ENCODE measurements at places on chromosomes 5 and 9.
A peak's percentile ranks its signal among the peaks of the same experiment; 100 is the strongest.

DNA sequence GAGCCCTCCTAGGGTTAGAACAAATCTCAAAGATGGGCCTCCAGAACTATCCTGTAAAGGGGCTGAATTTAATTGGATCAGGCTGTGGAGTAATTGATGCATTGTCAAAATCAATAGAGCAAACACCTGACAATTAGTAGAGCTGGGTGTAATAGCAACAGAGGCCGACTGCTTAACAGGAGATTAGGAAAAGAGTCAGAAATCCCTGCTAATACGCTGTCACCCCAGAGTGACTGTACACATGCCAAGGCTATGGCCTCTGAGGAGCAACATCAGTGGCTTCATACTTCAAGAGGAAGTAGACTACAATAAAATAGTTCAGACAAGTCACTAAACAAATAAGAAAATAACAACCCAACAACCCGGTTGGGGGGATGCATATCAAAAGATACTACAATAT lies 18.7 kb upstream of the GRPEL2 start:
- DNase-seq: no peak

GRCh38 chr9:99762470-99762869 lies 59.2 kb upstream of the NR4A3 start:
- DNase-seq: no peak

- DNase-seq: no peak
Measured at GRCh38 chr5:34970552-34970951, 41.2 kb downstream of the DNAJC21 start.

GRCh38 chr5:42277293-42277692 lies 145.9 kb upstream of the GHR start:
- DNase-seq: no peak

DNA sequence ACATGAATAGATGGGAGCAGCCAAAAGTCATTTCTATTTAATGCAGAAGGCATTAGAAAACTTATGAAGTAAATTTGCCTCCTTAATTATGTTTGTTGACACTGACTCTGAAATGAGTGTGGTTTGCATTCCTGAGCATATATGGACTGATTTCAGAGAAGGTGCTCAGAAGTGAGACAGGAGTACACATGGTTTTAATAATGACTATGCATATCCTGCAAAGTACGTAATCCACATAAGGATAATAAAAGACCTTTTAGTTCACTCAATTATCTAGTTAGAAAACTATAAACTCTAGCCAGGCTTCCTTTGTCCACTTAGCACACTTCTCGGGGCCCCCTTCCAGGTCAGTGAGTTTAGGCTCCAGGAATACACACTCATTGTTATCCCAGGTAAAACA lies 75.7 kb upstream of the SNX2 start:
- no peak for DNase-seq

DNA sequence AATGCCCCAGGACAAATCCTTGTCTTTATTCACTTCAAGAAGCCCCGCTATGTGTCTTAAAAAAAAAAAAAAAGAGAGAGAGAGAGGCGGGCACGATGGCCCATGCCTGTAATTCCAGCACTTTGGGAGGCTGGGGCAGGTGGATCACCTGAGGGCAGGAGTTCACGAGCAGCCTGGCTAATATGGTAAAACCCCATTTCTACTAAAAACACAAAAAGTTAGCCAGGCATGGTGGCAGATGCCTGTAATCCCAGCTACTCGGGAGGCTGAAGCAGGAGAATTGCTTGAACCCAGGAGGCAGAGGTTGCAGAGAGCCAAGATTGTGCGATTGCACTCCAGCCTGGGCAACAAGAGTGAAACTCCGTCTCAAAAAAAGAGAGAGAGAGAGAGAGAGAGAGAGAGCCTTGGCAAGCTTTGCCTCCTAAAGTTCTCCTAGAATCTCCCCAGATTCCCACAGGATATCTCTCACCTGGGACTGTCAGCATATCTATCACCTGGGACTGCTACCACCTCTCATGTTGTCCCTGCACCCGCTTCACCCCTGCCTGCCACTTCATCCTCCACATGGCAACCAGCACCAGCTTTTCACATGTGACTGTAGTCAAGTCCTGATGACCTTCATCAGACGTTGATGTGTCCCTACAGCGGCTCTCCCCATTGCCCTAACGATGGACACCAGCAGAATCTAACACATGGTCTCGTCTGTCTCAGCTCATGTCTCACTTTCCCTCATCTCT lies 5.8 kb downstream of the ITK start:
- DNase-seq: no peak

DNA sequence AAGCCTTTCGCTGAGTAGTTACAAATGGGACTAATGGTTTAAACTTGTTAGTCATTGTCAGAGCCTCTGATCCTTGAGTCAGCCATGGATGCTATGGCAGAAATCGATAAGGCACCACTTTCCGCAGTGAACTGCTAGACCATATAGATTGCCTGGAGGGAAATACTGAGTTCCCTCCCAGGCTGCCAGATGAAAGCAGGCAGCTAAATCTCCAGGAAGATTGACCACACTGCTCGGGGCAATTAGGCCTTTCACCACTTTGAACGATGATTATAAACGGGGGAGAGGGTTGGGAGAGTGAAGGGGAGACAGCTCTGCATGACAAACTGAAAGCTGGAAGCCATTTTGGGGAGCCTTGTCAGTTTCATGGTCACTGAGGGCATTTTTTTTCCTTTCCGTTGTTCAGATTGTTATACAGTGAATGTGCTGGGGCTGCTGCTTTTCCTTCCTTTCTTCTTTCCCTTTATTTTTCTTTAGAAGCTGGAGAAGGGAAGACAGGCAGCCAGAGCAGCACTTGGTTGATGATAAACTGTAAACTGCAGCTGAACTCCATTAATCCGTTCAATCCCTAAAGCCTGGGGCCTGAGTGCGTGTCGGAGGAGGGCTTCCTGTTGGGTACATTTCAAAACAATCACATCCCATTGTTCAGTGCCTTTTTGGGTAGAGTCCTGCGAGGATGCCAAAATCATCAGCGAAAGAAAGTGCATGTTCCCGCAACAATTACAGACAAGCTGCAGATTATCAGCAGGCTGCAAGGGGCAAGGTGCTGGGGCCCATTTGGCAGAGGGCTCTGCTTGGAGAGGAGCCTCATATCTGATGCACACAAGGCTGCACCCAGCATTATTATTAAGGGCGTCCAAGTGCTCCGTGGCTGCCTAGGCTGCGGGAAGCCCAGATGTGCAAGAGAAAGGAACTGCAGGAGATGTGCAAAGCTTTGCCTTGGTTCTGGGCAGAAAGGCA lies 308.4 kb downstream of the PSAT1 start:
- peak; percentile 19 for DNase-seq

- no peak for DNase-seq
Measured at GRCh38 chr9:23524607-23525155, 301.4 kb downstream of the ELAVL2 start.

- no peak for DNase-seq
Measured at GRCh38 chr5:53366245-53366644, 114.2 kb upstream of the FST start.

GRCh38 chr9:113012492-113012891 lies 500 bp upstream of the ZNF883 start:
- DNase-seq: peak; percentile 22

- peak; percentile 79 for DNase-seq
Measured at GRCh38 chr9:119284118-119284517, 85.1 kb downstream of the BRINP1 start.

DNA sequence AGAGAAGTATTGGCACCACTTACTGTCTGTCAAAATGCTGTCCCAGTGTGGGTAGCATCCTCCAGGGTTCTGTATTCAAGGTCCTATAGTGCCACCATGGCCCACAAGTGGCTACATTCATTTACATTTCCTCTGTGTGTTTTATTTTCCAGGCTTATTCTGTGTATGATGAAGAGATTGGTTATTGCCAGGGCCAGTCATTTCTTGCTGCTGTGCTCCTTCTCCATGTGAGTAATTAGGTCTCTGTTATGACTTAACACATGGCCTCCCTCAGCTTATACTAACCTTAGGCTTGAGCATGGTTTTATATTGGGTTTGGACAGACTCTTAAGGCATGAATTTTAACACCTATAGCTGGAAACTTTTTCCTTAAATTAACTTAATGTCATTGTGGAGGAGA lies 36.7 kb downstream of the GPR21 start:
- DNase-seq: no peak

- no peak for DNase-seq
Measured at GRCh38 chr5:130536691-130537090, 628.4 kb downstream of the HINT1 start.

- DNase-seq: peak; percentile 45
Measured at GRCh38 chr5:107474716-107475489, 195.8 kb downstream of the EFNA5 start.

DNA sequence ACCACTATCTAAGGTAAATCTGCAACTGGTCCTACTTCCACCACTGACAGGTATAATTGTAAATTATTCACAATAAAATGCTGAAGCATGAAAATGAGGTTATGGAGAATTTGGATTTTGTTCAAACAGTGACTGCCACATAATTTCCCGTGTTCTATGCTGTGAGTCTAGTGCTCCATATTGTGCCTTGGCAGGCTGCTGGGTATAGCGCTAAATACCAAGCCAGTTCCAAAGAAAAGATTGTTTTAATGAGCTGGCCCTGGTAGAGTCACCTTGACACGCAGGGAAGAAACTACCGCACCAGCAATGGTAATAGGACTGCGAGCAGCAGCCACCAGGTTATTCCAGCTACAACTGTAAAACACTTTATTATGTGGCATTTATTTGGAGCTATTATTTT lies 30.4 kb downstream of the PSMB7 start:
- DNase-seq: no peak

DNA sequence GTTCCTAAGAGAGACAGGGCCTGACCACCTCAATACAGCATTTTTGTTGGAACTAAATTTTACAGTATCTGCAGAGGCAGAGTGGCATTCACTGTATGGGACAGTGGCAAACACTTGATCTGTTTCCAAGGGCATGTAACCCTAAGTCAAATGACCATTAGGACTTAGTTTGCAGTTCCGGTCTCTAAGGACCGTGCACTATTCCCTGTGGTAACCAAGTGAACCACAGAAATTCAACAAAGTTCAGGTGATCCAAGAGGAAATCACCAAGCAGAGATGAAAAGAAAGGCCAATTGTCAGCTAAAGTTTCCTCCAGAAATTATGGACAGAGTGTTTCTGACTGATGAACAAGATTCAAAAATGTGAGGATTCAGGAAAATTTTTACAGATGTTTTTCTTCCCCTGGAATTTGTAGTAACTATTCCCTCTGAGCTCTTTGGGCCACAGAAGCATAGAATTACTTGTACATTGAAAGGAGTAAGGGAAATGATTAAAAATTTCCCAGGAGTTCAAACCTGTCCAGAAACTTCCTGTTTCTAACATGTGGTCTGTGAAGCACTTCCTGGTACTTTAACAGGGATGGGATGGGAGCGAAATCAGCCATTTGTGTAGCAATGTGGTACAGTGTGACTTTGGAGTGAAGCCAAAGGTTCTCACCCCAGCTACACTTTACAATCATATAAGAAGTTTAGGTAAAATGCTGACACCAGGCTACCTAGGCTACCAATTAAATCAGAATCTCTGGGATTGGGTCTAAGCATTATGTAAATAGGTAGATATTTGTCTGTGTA lies 266.1 kb upstream of the MAP3K1 start:
- DNase-seq: no peak

- no peak for DNase-seq
Measured at GRCh38 chr9:5453673-5454072, 3.3 kb downstream of the CD274 start.

DNA sequence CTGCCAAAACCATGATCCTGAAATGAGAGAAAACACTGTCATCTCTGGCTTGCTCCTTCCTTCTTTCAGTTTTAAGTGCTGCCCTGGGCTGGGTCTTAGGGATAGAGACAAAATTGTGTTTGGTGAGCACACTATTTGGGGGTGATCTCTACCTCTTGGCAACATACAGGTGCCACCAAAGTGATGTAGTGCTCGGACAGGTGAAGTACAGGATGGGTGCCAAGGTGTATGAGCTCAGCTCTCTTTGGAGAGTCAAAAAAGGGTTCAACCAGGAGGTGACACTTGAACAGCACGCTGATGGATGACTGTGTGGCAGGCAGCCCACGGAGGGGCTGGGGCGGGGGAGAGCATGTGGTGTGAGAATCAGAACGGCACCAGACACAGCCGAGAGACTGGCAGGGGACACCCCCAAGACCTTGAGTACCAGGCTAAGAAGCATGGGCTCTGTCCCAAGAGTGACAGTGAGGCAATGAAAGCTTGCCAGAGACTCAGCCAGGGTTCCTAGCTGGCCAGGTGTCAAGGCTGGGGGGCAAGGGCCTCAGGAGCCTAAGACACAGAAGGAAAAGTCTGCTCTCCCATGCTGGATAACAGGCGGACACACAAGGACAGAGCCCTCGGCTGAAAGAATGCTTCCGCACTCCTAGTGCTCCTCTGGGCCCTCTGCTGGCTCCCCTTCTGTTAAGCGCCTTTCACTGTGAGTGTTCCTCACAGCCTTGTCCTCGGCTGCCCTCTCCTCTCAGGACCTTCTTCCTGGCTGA lies 2.5 kb downstream of the NHP2 start:
- no peak for DNase-seq

DNA sequence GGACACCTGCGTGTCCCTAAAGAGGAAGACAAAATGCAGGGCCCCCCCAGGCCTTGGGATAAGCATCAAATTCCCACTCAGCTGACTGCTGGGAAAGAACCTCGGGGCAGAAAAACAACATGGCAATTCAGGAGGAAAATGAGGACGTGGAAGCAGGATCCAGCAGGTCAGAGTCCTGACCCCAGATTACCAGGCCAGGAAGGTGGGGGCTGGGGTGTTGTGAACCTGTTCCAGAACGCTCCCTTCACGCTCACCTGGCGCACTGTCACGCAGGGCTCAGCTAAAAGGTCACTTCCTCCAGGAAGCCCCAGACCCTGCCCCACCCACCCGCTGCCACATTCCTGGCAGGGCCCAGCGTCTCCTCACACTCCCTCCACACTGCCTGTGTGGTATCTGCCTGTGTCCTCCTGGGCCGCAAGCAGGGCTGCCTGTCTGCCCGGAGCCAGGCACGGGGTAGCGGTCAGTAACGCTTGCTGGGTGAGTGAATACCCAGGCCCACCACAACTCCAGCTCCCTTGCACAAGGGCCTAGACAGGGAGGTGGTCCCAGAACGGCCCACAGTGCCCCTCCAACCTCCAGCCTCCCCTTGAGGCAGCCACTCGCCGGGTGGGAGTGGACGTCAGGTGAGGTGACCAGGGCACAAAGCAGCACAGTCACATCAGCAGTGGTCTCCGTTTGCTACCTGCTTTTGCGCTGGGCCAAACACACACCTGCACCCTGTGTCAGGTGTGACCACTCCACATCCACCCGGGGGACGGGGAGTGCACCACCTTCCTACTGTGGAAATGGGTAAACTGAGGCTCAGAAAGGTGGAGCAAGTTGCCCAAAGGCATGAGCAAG lies 18.1 kb downstream of the VAV2 start:
- no peak for DNase-seq

DNA sequence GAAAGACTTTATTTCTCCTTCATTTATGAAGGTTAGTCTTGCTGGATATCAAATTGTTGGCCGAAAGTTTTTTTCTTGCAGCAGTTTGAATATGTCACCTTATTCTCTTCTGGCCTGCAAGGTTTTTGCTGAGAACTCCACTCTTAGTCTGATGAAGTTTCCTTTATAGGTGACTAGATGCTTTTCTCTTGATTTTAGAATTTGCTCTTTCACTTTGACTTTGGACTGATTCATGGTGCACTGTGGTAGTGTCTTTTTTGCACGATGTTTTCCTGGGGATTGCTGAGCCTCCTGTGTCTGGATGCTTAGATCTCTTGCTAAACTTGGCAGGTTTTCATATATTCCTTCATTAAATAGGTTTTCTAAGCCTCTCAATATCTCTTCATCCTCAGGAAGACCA lies 12.4 kb downstream of the AHRR start:
- no peak for DNase-seq

- DNase-seq: peak; percentile 46
Measured at GRCh38 chr9:2459756-2460155, 161.8 kb upstream of the VLDLR start.

GRCh38 chr5:55232271-55232984 lies 980 bp downstream of the CCNO start:
- peak; percentile 84 for DNase-seq
